ENCODE measurements at places on chromosomes 5 and 9.
A peak's percentile ranks its signal among the peaks of the same experiment; 100 is the strongest.

DNA sequence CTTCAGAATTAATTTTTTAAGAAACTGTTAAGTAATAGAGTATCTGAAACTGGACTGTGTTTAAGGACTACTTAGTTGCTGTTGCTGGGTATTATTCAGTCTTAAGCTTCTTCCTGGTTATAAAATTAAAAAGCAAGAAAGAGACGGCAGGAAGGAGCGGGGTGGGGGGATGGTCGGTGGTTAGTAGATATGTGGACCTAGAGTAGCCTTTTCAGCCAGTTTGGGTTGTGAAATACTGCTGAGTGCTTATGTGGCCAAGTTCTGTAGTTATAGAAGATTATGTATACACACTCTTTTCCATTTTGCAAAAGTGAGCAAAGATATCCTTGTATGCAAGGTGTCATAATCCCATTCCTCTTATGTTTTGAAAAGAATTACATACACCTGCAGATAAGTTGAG lies 28.5 kb downstream of the TRIO start:
- DNase-seq: no peak
- no peaks in the 10 kb centered on the region for H3K36me3 ChIP-seq
- peaks cover 6% of the 10 kb centered on the region for H3K27me3 ChIP-seq
- H3K27ac ChIP-seq: peak overlapping the region; percentile 14
- no peak overlapping the region for H3K4me3 ChIP-seq

GRCh38 chr9:78860801-78861475 lies 564.0 kb downstream of the PSAT1 start:
- no peaks in the 10 kb centered on the region for H3K36me3 ChIP-seq
- H3K27me3 ChIP-seq: no peaks in the 10 kb centered on the region
- no peak for DNase-seq

- no peak overlapping the region for H3K4me3 ChIP-seq
- H3K4me1 ChIP-seq: peaks cover 6% of the 10 kb centered on the region
- no peak for DNase-seq
- no peaks in the 10 kb centered on the region for H3K36me3 ChIP-seq
- no peak overlapping the region for H3K27ac ChIP-seq
Observed at GRCh38 chr9:36928210-36928609, 105.9 kb downstream of the PAX5 start.

GRCh38 chr9:113475992-113476391 lies 12.5 kb downstream of the RGS3 start:
- H3K36me3 ChIP-seq: no peaks in the 10 kb centered on the region
- no peaks in the 10 kb centered on the region for H3K27me3 ChIP-seq
- no peak overlapping the region for H3K27ac ChIP-seq
- no peak for DNase-seq

DNA sequence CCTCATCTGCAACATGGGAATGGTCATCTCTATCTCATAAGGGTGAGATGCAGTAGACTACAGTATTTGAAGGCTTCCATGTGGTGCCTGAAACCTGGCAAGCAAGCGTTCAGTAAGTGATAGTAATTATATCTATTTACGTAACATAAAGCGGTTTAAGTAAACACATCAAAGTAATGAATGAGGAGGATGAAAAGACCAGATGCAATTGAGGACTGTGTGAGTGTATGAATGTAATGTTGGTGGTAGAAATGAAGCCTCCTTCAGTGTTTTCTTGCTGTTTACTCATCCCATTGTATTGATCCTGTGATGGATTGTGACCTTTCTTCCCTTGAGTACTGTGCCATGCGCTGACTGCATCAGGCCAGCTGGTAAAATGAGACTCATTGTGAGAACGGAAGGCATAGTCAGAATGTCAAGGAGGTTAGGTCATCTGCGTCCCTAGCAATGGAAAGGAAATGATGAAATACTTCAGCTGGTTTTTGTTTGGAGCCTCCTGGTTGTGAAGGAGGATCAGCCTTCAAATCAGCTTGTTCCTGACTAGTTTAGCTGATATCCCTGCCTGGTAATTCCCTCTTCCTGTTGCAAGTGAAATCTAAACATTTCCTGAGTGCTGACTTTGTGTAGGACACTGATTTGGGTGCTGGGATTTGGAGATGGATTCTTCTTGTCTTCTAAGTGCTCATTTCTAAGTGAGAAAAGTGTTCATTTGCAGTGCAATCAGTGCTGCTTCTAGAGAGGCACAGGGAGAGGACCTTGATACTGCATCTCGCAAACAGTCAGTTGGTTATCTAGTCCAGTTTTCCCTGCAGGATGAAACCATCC lies 35.6 kb downstream of the TNFSF8 start:
- H3K4me3 ChIP-seq: peak overlapping the region; percentile 10
- H3K27me3 ChIP-seq: no peaks in the 10 kb centered on the region
- peaks cover 53% of the 10 kb centered on the region for H3K4me1 ChIP-seq
- H3K27ac ChIP-seq: peak overlapping the region; percentile 78

- peaks cover 20% of the 10 kb centered on the region for H3K36me3 ChIP-seq
- H3K4me3 ChIP-seq: peak overlapping the region; percentile 90
- no peaks in the 10 kb centered on the region for H3K27me3 ChIP-seq
- peaks cover 58% of the 10 kb centered on the region for H3K4me1 ChIP-seq
Observed at GRCh38 chr9:4661611-4662010, 483 bp upstream of the PLPP6 start.

DNA sequence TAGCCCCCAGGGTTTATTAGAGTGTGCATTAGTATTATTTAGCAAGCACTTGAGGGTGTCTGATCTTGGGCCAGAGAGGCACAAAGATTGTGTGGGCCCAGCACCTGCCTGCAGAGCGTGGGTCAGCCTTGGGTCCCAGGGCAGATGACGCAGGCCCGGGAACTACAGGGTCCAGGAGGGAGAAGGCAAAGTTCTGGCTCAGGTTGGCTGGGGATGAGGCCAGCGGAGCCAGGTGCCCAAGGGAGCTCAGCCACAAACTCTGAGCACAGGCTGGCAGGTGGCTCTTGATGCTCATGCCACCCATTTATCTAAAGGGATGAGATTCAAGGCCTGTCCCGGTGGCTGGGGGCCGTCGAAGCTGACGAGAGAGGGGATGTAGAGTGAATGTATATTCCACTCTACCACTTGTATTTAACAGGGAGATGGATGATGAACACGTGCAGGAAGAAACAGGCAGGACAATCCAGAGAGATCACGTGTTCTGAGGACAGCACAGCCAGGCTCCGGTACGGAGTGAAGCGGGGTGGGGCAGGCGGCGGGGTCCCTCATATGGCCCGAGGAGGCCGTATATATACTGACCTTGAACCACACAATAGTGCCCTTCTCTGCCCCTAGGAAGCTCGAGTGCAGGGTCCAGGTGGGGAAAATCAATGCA lies 818 bp upstream of the OBP2A start:
- no peak for DNase-seq
- H3K4me1 ChIP-seq: no peaks in the 10 kb centered on the region
- H3K36me3 ChIP-seq: peaks cover 3% of the 10 kb centered on the region
- no peak overlapping the region for H3K4me3 ChIP-seq

- peaks cover 100% of the 10 kb centered on the region for H3K27me3 ChIP-seq
- H3K4me3 ChIP-seq: peak overlapping the region; percentile 69
- peaks cover 32% of the 10 kb centered on the region for H3K36me3 ChIP-seq
- DNase-seq: peak; percentile 36
- no peak overlapping the region for H3K27ac ChIP-seq
- peaks cover 16% of the 10 kb centered on the region for H3K4me1 ChIP-seq
Observed at GRCh38 chr9:21964925-21965385, 29.2 kb downstream of the CDKN2A start.

DNA sequence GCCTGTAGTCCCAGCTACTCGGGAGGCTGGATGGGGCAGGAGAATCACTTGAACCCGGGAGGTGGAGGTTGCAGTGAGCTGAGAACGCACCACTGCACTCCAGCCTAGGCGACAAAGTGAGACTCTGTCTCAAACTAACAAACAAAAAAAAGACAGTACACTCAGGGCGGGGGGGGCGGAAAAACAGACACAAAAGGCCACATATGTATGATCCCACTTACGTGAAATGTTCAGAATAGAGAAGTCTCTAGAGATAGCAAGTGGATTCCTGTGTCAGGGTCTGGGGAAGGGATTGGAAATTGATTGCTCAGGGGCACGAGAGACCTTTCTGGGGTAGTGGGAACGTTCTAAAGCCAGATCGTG lies 9.0 kb upstream of the LCN1 start:
- DNase-seq: no peak
- H3K27ac ChIP-seq: no peak overlapping the region
- H3K4me3 ChIP-seq: no peak overlapping the region
- no peaks in the 10 kb centered on the region for H3K36me3 ChIP-seq
- no peaks in the 10 kb centered on the region for H3K4me1 ChIP-seq

GRCh38 chr5:138438724-138439476 lies at the start of gene REEP2:
TSS of gene REEP2 (plus strand) at chr5:138439057. CDS start at chr5:138439209, 152 bp downstream.
- DNase-seq: peak; percentile 34
- H3K27me3 ChIP-seq: no peaks in the 10 kb centered on the region
- peak within 1 kb of the TSS; percentile 77 for H3K4me3 ChIP-seq
- H3K4me1 ChIP-seq: peaks cover 11% of the 10 kb centered on the region
- no peak within 1 kb of the TSS for H3K27ac ChIP-seq
- H3K36me3 ChIP-seq: peaks cover 22% of the 10 kb centered on the region

GRCh38 chr5:37638897-37639296 lies 200.9 kb downstream of the GDNF start:
- H3K4me3 ChIP-seq: no peak overlapping the region
- DNase-seq: no peak
- no peaks in the 10 kb centered on the region for H3K36me3 ChIP-seq
- H3K27ac ChIP-seq: no peak overlapping the region
- peaks cover 9% of the 10 kb centered on the region for H3K4me1 ChIP-seq

GRCh38 chr5:13944560-13945199 lies at the start of gene DNAH5:
TSS of gene DNAH5 (minus strand) at chr5:13944688. CDS start at chr5:13944438, 250 bp downstream.
- DNase-seq: no peak
- H3K4me3 ChIP-seq: no peak within 1 kb of the TSS
- H3K36me3 ChIP-seq: no peaks in the 10 kb centered on the region
- H3K4me1 ChIP-seq: no peaks in the 10 kb centered on the region
- peaks cover 8% of the 10 kb centered on the region for H3K27me3 ChIP-seq
- H3K27ac ChIP-seq: no peak within 1 kb of the TSS

- H3K4me1 ChIP-seq: no peaks in the 10 kb centered on the region
- H3K27ac ChIP-seq: no peak overlapping the region
- peaks cover 3% of the 10 kb centered on the region for H3K36me3 ChIP-seq
- H3K4me3 ChIP-seq: no peak overlapping the region
Observed at GRCh38 chr5:32720300-32720699, 9.2 kb downstream of the NPR3 start.

GRCh38 chr9:74630228-74630627 lies 133.1 kb downstream of the RORB start:
- H3K4me3 ChIP-seq: no peak overlapping the region
- H3K36me3 ChIP-seq: peaks cover 2% of the 10 kb centered on the region
- H3K27me3 ChIP-seq: peaks cover under 1% of the 10 kb centered on the region
- H3K4me1 ChIP-seq: no peaks in the 10 kb centered on the region
- DNase-seq: no peak

- H3K4me3 ChIP-seq: no peak overlapping the region
- no peak for DNase-seq
- peaks cover 17% of the 10 kb centered on the region for H3K4me1 ChIP-seq
- peaks cover 5% of the 10 kb centered on the region for H3K36me3 ChIP-seq
- H3K27me3 ChIP-seq: no peaks in the 10 kb centered on the region
Observed at GRCh38 chr9:88462191-88462590, 72.8 kb upstream of the NXNL2 start.

- no peak for DNase-seq
- H3K27ac ChIP-seq: no peak overlapping the region
- H3K4me3 ChIP-seq: no peak overlapping the region
- no peaks in the 10 kb centered on the region for H3K27me3 ChIP-seq
- peaks cover 5% of the 10 kb centered on the region for H3K4me1 ChIP-seq
Observed at GRCh38 chr9:21638104-21638503, 156.0 kb upstream of the IFNE start.

- no peak overlapping the region for H3K27ac ChIP-seq
- H3K4me3 ChIP-seq: no peak overlapping the region
- peaks cover 27% of the 10 kb centered on the region for H3K27me3 ChIP-seq
- peaks cover 5% of the 10 kb centered on the region for H3K36me3 ChIP-seq
- DNase-seq: no peak
Observed at GRCh38 chr5:139767960-139768359, 27.6 kb upstream of the PSD2 start.

DNA sequence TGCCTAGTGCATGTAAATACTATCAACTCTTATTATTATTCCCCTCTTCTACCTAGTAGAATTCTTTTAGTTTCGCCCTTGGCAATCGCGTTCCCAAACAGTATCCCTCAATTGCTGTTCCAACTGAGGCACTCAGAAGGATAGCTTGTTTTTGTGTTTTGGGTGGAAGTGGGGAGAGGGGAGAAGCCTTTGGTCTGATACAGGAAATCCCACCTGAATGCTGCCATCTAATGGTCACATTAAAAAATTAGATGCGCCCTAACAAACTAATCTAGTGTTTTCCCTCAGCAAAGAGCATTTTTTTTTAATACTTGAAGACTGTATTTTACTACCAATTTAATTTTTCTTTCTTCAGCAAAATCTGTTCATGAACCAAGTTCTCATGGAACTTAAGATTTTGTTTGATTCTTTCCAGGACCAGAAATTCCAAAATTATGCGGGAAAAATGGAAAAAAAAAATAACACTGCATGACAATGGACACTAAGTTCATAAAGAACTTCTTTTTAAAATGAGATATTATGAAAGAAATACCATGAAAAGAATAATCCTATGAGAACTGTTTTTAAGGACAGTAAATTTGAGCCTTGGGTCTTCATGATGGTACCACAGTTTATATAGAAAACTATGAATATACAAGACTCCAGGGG lies 22.2 kb upstream of the GLDC start:
- H3K36me3 ChIP-seq: peaks cover 2% of the 10 kb centered on the region
- no peaks in the 10 kb centered on the region for H3K27me3 ChIP-seq
- no peak overlapping the region for H3K4me3 ChIP-seq
- no peaks in the 10 kb centered on the region for H3K4me1 ChIP-seq
- no peak for DNase-seq

- peaks cover 22% of the 10 kb centered on the region for H3K4me1 ChIP-seq
- H3K4me3 ChIP-seq: peak overlapping the region; percentile 67
- H3K36me3 ChIP-seq: peaks cover 15% of the 10 kb centered on the region
- peak overlapping the region; percentile 82 for H3K27ac ChIP-seq
- H3K27me3 ChIP-seq: no peaks in the 10 kb centered on the region
Observed at GRCh38 chr9:63817622-63818518, 1467.1 kb downstream of the FOXD4L5 start.

- DNase-seq: no peak
- peaks cover 79% of the 10 kb centered on the region for H3K36me3 ChIP-seq
- H3K4me1 ChIP-seq: peaks cover 17% of the 10 kb centered on the region
- no peaks in the 10 kb centered on the region for H3K27me3 ChIP-seq
- H3K27ac ChIP-seq: no peak overlapping the region
Observed at GRCh38 chr5:14686517-14686916, 22.0 kb downstream of the OTULIN start.

All from central memory CD8-positive, alpha-beta T cell (primary cell).